ENCODE measurements at places on chromosomes 7 and 10.

GRCh38 chr7:7157887-7158271 lies 24.5 kb upstream of the C1GALT1 start:
- no peak for DNase-seq

GRCh38 chr7:18421297-18422002 lies 74.1 kb upstream of the HDAC9 start:
- DNase-seq = no peak

GRCh38 chr7:92276460-92276864 lies 30.7 kb downstream of the ANKIB1 start:
- DNase-seq = no peak

DNA sequence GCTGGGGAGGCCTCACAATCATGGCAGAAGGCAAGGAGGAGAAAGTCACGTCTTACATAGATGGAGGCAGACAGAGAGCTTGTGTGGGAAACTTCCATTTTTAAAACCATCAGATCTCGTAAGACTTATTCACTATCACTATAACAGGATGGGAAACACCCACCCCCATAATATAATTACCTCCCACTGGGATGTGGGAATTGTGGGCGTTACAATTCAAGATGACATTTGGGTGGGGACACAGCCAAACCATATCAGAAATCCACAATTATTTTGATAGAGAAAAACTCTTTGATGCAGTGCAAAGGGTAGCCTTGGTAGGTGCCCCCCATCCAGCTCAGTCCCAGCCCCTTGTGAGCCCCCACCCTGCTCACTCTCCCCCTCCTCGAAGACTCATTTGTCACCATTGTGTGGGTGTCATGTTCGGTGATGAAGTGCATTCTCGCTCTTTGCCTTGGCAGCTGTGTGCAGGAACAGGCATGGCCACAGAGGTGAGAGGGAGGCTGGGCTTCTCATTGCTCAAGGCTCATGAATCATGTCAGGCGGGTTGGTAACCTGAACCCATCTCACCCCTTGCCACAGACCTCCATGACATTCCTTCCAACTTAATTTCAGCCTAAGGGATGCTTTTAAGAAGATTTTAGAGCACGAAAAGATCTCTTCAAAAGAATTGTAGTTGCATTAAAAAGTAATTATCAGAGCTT lies 75.9 kb downstream of the BUB3 start:
- DNase-seq = no peak

DNA sequence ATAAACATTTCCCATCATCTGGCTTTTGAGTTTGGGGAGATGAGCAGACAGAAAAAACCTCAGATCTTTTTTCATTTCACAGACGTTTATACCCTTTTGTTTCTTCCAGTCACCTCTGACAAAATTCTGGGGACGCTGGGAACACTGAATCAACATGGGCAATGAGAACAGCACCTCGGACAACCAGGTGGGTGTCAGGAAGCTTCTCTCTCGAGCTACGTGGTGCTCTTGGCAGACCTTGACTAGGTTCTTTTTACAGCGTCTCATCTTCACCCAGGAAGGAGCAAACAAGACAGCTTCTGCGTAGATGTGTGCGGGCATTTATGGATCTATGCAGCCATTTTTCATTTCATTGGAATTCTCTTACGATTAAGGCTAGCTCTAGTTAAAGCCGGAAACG lies 32.9 kb downstream of the TACC2 start:
- DNase-seq = no peak

- no peak for DNase-seq
Observed at GRCh38 chr7:34806831-34807230, 148.8 kb downstream of the NPSR1 start.

- DNase-seq = peak; percentile 77
Observed at GRCh38 chr7:24972991-24973390, 7.0 kb downstream of the OSBPL3 start.

DNA sequence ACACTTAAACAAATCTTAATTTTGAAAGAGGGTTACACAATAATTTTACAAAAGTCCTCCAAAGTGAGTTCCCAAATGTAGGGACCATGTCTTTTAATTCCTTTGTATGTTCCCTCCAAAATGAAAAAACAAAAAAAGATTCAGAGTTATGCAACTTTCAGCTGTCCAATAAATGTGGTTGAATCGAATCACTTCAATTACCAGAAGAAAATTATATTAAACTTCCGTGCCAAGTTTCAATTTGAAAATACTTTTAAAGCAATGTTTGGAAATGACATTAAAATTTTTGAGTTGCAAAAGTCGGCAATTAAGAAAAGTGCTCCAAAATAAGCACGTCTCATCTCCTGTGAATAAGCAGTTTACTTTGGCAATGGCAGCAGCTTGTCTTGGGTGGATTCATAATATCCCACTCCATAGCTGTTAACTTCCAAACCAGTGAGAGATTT lies 60.3 kb upstream of the C1GALT1 start:
- no peak for DNase-seq

DNA sequence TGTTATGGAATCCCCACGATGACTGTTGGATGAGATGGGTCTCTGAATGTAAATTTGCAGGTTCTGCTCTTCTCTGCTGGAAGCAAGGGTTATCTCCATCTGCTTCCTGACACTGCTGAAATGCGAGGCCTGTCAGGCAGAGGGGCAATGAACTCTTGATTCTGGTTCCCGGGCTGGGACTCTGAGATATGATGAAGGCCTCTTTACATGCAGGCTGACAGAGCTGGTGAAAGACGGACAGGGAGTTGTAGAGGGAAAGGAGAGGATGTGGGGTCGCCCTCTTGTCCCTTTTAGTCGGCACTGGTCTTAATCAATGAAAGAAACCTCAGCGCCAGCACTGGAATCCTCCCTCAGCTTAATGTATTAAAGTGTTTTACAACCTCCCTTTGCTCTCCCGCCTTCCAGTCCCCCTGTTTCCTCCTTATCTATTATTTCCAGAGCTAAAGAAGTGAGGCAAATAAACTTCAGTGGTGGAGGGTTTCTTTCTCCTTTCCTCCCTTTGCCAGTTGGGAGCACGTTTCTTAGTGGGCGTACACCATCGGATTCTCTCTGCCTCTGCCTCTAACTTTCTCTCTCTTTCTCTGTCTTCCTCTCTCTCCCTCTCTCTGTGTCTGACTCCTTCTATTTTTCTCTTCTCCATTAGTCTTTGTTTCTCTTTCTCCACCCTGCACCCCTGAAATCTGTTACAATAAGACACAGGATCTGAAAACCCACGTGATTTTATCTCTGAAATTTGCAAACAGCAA lies 145.6 kb downstream of the BAMBI start:
- no peak for DNase-seq

- peak; percentile 72 for DNase-seq
Observed at GRCh38 chr7:76296743-76297740, 5.4 kb upstream of the HSPB1 start.

DNA sequence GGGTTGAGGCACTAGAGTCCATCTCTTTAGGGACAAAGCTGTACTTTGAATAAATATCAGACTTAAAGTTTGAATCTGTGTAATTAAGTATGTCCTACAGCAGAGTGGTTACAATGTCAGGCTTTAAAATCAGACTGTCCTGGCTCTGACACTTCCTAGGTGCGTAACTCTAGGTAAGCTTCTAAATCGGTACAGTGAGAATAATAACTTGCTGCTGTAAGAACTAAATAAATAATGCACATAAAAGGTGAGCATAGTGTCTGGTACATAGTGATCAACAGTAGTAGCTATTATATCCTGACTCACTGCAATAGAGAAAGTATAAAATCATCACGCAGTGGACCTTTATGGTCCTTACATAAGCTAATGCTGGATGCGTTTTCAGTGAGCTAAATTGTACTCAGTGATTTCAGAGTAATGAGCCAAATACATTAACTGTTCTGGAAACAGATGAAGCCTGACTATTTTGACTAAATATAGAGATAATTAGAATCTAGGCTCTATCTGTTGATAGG lies 72.2 kb upstream of the PDK4 start:
- DNase-seq = no peak

DNA sequence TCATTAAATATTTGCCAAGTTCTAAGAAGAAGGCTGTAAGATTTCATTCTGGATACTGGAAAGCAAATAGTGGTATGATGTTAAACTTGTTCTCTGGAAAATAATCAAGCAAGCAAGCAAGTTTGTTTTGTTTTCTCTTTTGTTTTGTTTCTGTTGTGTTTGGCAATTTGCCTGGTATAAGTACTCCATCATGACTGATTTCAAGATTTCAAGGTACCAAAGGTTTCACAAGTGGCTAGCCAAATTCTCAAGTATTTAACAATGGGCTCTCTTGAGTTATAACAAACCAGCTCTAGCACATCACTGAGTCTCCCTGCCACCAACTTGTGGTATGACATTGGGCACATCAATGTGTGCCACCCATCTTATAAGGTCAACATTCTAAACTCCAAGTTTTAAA lies 151.7 kb upstream of the IGFBP3 start:
- no peak for DNase-seq

DNA sequence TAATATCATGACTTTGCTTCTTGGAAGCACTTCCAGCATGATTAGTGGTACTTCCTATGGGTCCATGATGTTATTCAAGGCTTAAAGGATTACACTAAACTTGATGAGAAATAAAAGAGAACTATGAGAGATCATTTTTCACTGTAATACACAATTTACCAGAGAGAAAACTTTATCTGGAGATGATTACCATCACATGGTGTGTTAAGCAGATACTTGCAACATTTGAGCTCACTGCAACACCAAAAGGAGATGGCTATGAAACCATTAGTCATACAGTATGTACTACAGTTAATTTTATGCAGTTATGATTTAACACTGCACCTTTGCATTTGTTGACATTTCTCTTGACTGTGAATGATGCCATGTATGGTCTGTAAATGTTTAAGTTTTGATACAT lies 311.3 kb upstream of the AOAH start:
- DNase-seq = no peak

GRCh38 chr10:92024700-92025099 lies 101.1 kb downstream of the BTAF1 start:
- no peak for DNase-seq

- no peak for DNase-seq
Observed at GRCh38 chr10:104336821-104337467, 1.3 kb downstream of the ITPRIP start.

DNA sequence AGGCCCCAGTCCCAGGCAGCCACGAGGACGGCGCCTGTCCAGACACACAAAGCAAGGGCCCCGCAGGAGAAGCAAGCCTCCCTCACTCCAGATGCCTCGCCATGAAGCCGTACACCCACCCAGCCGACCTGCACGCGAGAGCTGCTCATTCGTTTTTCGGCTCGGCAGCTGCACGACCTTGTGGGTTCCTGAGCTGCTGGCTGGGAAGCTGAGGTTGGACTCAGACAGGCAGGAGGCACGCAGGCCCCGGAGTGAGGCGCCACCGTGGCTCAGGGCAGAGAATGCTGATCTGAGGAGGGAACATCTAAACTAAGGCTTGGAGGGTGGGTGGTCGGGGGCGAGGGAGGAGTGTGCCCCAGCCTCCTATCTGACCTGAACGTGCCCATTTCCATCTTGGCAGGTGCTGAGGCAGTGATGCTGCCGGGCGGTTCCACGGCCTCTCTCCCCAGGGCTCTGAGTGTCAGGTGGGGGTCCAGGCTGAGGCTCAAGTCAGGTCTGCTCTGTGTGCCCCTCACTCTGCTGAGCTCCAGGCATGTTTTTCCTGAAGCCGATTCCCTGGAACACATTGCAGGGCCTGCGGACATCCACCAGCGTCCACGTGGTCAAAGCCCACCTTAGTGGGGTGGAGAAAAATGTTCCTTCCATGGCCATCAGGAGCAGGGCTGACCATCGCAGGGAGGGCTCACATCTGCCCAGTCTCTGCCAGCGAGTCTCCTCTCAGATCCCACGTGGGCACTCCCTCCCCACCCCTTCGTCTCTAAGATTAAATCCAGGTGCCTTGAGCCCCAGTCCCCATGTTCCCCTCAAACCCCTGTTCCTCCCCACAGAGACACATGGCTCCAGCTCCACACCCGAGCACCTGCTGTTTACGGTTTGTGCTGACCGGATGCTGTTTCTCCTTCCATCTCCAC lies 28.1 kb upstream of the FAM20C start:
- no peak for DNase-seq

- DNase-seq = no peak
Observed at GRCh38 chr7:108517951-108518350, 8.0 kb downstream of the PNPLA8 start.

DNA sequence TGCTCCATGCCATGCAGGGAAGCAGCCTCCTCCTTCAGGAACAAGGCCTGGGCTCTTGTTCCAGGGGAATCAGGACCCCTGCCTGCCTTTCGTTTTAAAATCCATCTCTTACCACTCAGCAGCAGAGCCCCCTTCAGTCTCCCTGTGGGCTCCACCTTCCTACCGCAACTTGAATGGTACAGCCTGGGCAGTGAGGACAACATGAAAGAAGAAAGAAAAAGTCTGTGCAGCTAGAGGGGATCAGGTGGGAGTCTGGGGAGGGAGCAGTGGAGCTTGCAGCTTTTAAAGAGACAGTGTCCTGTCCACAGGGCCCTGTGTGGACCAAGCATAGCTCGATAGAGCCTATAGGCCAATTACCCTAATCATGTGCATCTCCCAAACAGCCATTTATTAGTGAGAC lies 3.7 kb downstream of the PLXNA4 start:
- no peak for DNase-seq

- DNase-seq = no peak
Observed at GRCh38 chr7:99196536-99197258, 11.2 kb downstream of the KPNA7 start.

DNA sequence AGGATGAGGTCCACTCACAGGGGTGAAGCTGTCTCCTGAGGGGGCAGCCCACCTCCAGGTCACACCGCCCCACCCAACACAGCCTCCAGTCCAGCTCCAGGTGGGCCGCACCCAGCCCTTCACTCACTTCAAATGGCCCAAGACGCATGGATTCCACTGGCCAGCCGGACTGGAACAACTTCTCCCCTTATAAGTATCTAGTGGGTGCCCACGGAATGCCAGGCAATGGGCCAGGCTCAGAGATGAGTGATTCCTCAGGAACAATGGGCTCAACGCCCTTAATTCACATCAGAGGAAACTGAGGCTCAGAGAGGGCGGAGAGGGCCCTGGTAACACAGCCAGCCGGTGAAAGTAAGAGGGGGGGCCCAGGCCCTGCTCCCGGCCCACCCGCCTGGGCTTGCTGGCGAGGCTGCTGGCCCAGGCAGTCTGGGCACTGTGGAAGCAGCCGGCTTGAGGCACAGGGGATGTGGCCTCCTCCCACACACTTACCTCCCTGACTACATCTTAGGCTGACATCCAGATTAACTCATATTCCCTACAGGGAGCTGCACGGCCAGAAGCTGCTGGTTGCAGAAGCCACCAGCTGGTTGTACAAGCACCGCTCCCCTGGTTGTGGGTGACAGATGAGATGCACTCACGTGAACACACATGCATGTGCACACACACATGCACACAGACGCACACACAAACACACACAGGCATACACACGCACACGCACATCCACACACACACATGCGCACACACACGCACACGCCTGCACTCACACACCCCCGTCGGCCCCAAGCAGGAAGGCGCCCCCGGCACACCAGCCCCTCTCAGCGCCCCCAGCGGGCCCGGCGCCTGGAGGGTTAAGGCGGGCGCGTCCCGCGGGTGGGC lies 1.0 kb upstream of the FAM20C start:
- DNase-seq = no peak
